ENCODE measurements at places on chromosomes 5 and 9. TPM values are rescaled to one million over a fixed set of nuclear protein-coding genes. Genes with fewer than 3 reads are reported as not detected.

The AMBP gene
- total RNA-seq, result not detected

The IFNA17 gene
- not detected for total RNA-seq

The GLRA1 gene
- total RNA-seq, result not detected

DNA sequence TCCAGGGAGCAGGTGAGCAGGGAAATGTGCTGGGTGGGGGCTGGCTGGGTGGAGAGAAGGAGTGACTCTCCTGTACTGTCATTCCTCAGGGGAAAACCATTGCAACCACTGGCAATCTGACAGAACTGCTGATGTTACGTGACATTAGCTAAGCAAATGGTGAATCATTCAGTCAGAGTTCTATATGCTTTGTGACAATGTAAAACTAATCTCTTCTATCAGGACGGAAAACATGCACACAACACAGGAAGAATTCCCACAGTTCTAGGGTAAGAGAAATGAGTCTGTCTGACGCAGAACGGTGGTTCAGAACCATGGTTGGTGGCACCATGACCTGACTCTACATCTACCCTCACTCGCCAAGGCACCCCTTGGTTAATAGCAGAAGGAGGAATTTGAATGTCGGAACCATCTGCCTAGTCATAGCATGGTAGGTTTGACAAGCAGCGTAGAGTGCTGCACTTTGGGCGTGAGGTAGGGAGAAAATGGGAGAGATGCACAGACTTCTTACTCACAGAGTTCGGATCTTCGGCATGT, 243.6 kb upstream of the PANK3 start:
- no peak for DNase-seq

DNA sequence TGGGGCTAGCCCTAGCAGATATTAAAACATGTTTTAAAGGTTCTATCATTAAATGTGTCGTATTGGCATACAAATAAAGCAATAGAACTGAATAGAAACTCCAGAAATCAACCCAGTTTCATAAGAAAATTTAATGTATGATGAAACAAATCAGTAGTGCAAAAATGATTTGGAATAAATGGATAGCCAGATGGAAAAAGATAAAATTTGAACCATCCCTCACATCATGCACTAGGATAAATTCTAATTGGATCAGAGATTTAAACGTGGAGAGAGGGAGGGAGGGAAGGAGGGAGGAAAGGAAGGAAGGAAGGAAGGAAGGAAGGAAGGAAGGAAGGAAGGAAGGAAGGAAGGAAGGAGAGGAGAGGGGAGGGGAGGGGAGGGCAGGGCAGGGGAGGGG, 235.3 kb downstream of the SEC61B start:
- DNase-seq, result no peak

The SLC36A2 gene
- not detected for total RNA-seq

DNA sequence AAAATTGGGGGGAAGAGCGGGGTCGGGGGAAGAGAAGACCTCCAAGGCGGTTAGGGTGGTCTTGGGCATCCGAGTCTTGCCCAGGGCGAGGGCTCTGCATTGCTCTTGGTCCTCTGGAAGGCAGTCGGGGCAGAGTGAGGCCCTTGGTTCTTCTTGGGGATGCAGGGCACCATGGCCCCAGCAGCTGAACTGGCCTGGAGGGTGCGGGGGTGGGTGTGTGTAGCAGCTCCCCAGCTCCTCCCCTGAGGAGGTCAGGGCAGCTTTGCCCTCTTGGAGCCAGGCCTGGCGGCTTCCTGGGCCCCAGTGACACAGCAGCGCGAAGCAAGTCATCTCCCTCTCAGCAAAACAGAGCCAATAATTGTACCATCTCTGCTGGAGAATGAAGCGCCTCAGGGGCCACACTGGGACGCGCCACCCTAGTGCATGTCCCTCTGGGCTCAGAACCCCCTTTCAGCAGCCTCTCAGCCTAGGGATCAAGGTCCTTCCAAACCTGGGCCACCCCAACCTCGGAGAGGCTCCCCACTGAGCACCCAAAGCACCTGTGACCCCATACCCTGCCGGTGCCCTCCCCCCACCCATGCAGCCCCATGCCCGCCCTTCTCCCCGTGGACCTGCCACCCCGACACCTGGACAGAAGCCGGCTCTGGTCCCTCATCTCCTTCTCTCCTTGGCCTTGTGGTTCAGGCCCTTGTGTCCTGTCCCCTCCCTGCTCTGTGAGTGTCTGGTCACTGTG, 10.4 kb upstream of the RXRA start:
- no peak for DNase-seq

GRCh38 chr5:17019324-17019723, 83.2 kb upstream of the MYO10 start:
- DNase-seq, result no peak

DNA sequence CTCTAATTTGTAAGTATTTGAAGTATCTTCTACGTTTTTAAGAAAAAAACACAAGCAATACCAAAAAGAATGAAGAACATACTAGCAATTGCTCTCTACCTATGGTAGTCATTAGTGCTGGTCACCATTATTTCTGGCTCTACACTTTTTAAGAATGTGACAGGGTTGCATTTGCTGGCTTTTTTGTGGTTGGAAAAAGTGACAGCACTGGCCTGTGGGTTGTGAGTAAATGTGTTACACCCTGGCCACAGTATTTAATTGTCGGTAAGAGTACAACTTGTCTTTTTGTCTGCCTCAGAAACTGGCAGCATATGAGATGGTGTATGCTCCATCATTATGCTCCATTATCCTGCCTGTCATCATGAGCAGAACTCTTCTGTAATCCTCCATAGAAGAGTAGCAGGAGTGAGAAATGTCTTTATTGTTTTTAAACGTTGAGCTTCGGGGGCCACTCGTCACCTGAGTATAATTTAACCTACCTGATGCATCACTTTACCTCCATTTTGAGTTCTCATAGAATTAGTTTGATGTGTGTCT, 449.8 kb downstream of the ISL1 start:
- no peak for DNase-seq

The MCTP1 gene
- total RNA-seq, result 203 TPM
